NCI-H446 treated with DMSO at 0.1 percent for 48 hours (cell line): ENCODE measurements at places on chromosomes 1 and 21.

- DNase-seq = no peak
Measured at GRCh38 chr1:51634618-51635017, 17.7 kb downstream of the OSBPL9 start.

GRCh38 chr21:34737115-34737514 is 68.3 kb downstream of the CLIC6 start:
- DNase-seq = no peak

GRCh38 chr1:33120436-33121231 is 39.7 kb downstream of the AZIN2 start:
- no peak for DNase-seq

DNA sequence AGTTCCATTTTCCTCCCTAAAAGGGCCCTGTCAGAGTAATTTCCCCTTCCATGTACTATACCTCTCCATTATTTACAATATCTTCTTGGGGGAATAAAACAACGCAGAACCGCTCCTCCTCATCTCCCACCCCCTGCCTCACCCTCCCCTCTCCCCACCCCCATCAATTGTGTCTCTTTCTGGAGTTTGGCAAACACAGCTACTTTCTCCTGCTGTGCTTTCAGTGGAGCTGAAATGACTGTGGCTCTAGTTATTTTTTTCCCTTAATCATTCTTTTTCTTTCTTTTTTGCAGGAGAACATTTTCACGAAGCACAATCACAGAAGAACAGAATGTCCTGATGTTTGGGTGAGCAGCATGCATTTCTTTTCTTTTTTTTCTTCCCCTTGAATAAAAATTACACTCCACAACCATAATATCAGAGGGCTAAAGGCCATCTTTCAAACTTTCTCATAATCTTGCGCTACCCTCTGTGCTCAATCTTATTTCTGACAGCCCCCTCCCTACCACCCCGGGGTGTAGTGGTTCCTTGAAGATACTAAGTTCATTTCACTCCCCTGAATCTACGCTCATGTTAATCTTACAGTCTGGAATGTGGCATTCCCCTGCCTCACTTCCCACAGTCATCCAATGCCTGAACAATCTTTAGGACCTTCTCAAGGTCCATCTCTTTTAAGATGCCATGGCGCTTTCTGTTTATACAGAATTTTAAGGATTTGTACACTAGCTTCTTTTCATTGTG is 8.8 kb upstream of the PLXNA2 start:
- no peak for DNase-seq

DNA sequence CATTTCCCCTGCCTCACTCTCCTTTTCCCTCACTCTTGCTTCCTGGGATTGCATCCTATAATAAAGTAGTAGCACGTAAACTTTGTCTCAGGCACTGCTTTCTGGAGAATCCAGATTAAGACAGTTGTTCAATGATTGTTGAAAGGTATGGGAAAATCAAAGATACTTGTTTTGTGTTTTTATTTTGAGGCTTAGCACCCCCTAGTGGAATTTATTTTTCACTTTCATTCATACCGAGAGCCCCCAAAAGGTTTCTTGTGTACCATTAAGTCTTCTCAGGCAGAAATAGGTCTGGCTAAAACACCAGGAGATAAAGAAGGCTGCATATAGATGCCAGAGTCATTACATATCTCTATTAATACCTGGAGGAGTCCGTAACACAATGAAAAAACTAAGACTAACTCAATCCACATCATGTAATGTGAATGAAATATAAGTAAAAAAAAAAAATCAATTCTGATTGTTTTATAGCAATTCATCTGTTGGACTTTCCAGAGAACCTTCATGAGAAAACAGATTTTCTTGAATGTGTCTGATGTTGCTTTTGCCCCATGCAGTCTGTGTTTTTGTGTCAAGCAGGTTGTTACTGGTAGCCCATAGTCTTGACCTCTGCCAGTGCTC is 103.5 kb downstream of the RPE65 start:
- DNase-seq = no peak

- DNase-seq = no peak
Measured at GRCh38 chr1:78078358-78078757, 32.6 kb downstream of the GIPC2 start.

DNA sequence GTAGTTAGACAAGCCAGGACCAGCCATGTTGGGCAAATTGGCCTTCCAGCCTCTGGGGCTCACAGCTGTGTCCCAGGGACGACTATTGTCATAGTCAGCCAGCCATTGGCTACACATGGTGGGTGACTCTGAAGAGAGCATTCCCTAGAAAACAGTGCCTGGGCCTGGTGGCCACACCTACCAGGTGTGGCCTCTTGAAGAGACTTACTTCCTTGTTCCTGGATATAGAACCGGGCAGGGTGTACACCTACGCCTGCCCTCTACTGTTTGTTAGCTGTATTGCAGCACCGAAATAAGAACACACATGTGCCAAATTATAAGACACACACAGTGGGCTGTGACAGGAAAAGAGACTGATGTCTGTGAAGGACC is 134.6 kb upstream of the ARHGEF16 start:
- DNase-seq = no peak

- DNase-seq = no peak
Measured at GRCh38 chr1:52479076-52479475, 73.8 kb downstream of the TUT4 start.

DNA sequence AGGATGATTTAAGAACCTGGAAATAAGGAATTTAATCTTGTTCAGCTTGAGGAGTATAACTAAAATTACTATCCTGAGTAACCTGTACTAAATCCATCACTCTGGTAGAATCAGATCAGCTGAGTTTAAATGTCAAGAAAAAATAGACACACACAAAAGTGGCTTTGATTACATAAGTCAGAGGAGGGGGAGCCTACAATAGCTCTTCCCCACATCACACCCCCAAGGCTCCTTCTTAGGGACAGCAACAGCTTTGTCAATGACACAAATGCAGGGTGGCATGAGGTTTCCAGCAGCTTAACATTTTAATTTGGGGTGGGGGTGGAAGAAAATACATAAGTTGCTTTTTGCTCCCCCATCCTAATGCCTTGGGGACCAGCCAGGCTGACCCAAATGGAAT is 12.6 kb upstream of the NUP210L start:
- DNase-seq = no peak

DNA sequence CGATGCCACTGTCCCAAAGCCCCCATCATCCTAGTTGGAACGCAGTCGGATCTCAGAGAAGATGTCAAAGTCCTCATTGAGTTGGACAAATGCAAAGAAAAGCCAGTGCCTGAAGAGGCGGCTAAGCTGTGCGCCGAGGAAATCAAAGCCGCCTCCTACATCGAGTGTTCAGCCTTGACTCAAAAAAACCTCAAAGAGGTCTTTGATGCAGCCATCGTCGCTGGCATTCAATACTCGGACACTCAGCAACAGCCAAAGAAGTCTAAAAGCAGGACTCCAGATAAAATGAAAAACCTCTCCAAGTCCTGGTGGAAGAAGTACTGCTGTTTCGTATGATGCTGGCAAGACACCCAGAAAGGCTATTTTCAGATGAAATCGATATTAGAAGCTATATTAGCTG is 8.1 kb downstream of the RHOU start:
- no peak for DNase-seq

DNA sequence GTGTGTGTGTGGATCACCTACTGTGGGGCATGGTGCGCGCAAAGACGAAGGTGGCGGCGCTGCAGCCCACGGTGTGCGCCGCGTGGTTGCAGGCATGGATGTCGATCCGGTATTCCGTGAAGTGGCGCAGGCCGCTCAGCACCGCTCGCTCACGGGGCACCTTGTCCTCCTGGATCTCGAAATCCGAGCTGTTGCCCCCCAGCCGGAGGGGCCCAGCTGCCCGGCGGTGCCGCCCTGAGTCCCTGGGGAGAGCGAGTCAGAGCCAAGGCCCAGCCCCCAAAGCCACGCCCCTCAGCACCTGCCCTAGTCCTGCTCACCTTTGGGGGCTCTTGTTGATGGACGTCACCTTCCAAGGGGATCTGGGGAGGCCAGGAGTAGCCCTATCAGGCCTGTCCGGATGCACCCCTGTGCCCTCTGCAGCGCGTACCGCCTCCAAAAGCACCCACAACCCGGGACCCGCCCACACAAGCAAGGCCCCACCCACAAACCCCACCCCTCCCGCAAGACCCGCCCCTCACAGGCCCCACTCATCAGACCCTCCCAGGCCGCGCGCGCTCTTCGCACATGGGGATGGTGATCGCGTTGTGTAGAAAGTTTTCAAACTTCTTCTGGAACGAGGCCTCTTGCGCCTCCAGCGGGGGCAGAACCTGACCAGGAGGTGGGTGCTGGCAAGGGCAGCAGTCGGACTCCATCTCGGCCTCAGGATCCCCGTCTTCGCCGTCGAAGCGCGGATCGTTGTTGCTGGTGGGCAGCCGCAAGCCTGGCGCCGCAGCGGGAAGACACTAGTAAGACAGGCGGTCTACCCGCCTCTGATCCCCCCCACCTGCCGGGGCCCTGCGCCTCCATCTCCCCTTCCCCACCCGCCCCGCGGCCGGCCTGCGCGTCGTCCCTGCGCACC is 13.6 kb downstream of the INSRR start:
- DNase-seq = no peak

- no peak for DNase-seq
Measured at GRCh38 chr1:5936126-5936525, 56.1 kb downstream of the NPHP4 start.

DNA sequence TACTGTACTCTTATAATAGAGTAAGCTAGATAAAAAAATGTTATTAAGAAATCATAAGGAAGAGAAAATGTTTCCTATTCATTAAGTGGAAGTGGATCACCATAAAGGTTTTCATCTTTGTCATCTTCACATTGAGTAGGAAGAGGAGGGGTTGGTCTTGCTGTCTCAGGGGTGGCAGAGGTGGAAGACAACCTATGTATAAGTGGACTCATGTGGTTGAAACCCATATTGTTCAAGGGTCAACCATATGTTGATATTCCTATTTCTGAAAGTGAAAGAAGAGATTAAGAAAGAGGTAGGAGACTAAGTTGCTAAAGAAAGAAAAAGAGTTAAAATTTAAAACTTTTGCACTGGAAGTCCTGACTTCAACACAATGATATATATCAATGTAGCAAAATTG is 4.9 kb upstream of the ZP4 start:
- DNase-seq = no peak

DNA sequence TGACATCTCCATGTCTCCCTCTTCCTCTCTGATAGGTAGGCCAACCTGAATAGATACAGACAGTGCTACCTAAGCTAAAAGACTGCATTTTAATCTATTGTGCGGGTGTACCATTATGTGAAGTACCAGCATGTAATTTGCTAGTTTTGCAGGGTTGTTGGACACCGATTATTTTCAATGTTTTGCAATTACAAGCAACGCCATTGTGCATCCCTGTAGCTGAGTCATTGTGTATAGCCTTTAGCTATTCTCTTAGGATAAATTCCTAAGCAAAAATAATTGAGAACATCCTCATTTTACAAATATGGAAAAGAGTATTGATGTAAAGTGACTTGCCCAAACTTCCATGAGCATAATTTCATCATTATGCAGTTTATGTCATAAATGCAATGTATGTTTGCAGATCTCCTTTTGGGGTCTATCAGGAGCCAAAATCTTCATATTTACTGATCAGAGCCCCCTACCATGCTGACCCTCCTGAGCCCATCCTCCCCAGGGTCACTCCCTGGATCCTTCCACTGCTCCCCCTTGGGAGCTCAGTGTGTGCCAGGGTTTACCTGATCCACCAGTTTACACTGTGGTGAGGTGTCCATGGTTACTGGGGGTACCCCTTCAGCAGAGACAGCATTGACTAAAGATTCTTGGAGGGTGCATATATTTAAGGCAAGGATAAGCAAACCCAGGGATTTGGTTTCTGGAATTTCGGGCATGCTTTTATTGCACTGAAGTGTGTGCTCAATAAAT is 80.6 kb downstream of the CCDC185 start:
- DNase-seq = no peak

DNA sequence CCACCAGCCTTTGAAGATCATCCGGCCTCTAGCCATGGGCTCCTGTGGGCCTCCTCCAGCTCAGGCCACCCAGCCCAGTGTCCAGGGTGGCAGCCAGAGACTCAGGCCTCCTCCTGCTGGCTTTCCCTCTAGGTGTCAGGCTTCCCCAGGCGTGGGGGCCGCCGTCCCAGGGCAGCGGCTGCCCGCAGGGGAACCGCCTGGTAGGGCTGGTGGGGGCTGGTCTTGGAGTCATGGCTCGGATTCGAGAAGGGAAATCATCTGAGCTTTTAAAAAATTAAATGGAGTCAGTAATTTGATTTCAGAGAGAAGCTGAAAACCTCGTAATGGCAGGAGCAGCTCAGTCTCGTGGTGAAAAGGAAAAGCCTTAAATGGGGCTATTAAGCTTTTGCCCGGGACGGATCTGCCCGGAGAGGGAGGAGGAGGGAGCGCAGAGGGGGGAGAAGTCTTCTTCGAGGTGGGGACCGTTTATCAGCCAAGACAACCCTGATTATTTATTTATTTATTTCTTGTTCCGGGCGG is 66.4 kb upstream of the TARDBP start:
- DNase-seq = no peak

DNA sequence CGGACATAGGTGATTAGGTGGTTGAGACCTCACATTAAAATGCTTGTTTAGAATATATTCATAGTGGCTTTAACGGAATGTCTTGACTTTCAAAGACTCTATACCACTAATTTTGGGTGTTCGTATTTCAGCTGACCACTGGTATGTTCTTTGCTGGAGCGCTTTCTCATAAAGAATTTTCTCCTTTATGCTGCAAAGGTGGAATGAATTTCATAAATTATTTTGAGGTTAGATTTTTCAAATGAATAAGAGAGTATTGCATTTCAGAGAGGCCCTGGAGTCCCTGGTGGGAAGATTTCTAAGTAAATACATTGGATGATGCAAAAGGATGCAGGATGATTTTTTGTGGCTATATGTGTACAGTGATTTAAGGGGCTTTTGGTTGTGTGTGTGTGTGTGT is 55.8 kb downstream of the HUNK start:
- no peak for DNase-seq

- no peak for DNase-seq
Measured at GRCh38 chr1:230423951-230424350, 2.2 kb downstream of the PGBD5 start.

GRCh38 chr1:16181887-16182719 is 26.2 kb upstream of the EPHA2 start:
- DNase-seq = no peak
